ENCODE measurements at places on chromosomes 2 and 18.

DNA sequence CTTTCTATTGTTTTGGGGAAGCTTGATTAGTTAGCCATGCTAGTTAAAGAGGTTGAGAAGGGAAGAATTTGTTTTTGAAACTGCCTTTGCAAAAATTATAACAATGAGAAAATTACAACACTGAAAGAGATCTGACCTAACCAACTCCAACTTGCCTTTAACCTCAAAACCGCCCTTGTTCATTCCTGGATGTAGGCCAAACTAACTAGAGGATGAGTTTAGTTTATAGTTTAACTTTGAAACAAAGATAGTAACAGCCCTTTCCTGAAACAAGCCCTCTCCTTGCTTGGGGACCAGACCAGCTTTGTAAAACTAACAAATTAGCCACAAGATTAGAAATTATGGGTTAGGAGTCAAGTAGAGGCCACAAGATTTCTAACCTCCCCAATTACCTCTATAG is 713.9 kb downstream of the CPS1 start:
- DNase-seq = no peak

DNA sequence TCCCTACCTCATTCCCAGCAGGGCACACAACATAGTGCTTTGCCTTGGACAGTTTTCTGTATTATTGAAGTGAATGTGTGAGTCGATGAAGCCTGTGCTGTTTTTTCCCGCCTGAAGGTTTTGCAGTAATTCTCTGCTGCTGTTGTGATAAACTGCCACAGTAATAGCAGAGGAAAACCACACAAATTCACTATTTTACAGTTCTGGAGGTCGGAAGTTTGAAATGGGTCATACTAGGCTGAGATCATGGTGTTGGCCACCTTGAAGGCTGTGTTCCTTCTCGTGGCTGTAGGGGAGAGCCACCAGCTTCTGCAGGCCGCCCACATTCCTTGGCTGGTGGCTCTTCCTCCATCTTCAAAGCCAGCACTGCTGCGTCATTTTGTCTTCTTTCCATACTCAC is 678 bp upstream of the SLC16A14 start:
- DNase-seq = no peak

DNA sequence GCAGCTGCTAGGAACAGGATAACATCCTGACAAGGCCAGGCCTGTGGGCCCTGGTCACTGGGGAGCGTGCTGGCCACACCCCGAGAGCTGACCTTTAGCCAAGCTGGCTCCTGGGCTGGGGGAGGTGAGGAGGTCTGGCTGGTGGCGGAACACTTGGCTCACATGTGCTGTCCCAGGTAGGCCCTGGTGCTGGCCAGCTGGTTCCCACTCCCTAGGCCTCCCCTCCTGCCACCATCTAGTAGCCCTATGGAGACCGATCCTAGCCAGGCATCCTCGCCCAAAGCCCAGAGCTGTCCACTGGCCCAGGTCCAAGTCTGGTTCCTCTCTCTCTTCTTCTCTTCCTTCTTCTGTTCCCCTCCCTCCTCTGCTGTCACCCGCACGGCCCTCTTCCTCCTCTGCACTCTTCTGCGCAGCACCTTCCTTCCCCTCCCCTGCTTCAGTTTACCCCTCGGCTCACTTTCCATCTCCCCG is 52.4 kb downstream of the TNS1 start:
- DNase-seq = no peak

DNA sequence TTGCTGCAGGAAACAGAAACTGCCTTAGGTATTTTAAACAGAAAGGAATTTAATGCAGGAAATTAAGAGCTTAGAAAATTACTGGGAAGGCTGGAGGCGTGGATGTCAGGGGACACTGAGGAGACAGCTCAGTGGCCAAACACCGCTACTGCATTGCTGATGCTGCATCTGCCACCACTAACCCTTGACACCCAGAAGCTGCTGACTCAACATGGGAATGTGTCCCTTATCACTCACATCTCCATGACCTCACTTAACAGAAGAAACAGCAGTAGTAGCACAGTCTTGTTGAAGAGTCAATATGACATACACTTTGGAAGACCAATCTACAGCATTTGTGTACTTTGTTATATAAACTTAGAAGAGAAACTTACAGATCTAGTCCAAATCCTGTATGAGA is 906.1 kb downstream of the SLC4A3 start:
- DNase-seq = no peak

- no peak for DNase-seq
These were observed 573 bp downstream of the STAM2 start for GRCh38 chr2:152175012-152175367.

- no peak for DNase-seq
These were observed 52.6 kb downstream of the TACR1 start for GRCh38 chr2:75146606-75147332.

Data from retina (tissue), 1 donor.